ENCODE measurements at places on chromosomes 4 and X.

- no peak for DNase-seq
Observed at GRCh38 chr4:129246910-129247461, 151.0 kb downstream of the C4orf33 start.

GRCh38 chr4:4969298-4969697 is 50.0 kb downstream of the CYTL1 start:
- no peak for DNase-seq

- no peak for DNase-seq
Observed at GRCh38 chrX:12825801-12826200, 34.6 kb downstream of the PRPS2 start.

- DNase-seq: no peak
Observed at GRCh38 chr4:2352729-2353221, 65.7 kb downstream of the ZFYVE28 start.

GRCh38 chr4:98444371-98444770 is 183.2 kb downstream of the RAP1GDS1 start:
- DNase-seq: no peak

DNA sequence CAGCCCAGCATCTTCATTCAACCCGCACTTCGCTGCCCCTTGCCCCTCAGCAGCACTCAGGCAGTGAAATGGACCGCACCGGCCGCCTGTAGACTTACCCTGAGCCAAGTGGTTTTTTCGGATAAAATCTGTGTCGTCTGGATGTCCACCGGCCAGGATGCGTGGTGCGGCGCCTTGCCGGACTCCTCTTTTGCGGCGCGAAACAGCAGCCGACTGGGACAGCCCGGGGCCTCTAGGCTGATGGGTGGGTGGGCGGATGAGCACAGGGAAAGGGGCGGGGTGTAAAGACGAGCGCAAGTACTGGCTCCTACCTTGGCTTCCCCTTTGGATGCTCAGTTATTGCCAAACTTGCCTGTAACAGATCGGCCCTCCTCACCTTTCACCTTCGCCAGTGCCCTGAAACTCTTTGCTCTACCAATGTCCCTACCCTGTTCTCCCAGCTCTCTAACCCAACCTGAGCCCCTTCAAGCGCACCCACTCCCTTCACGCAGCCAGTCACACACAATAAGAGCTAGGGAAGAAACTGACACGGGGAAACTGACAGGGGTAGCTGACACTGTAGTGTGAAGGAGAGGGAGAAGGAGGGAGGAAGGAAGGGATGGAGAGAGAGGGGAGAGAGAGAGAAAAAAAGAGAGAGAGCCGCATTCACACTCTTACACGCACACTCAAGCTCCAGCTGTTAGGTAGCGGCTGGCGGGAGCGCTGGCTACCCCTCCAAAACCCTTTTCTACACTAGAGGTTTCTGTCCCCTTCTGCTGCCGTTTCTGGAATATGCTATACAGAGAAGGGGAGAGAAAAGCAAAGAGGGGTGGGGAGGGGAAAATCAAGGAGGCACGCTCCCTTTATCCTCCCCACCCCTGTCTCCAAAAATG is 559 bp downstream of the TRPC5 start:
- peak; percentile 26 for DNase-seq

DNA sequence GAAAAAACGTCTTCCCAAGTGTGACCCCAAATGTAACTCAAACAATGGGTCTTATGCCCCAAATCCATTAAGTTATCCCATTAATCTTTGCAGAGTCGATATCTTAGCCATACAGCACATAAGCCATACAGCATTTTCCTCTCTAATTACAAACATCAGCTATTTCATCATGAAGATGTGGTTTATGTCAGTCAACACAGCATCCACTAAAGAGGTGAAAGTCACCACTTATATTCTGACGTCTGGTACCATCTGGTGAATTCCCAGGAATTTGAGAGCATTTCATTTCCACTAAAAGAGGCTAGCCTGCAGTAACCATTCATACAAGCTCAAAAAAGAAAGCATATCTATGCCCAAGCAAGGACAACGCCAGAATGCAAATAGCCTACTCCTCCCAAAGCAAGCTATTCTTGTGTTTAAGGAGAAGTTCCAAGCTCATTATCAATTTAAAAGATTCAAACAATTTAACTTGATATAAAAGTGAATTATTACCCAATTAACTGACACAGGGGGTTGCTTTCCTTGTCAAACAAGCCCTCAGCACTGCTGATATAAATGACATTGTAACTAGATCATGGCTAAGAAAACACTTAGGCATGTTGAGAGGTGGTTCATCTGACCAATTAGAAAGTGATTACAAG is 203.3 kb downstream of the ANTXR2 start:
- DNase-seq: no peak

GRCh38 chr4:185374573-185374972 is 21.2 kb downstream of the LRP2BP start:
- no peak for DNase-seq

DNA sequence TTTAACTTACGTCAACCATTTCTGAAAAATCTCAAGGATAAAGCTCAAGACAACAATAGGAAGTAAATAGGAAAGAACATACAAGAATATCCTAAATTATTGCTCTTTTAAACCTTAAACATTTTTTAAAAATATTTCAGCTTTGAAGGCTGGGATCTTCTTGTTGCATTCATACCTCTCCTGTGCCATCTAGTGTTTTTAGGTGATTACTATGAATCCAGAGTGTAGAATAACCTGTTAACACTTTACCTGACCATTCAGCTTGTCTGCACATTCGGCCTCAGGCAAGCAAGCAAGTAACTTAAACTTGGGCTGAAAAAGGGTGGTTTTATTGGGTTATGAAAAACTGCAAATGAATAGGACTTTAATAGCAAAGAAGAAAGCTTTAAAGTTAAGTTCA is 507.8 kb upstream of the INTU start:
- DNase-seq: no peak
